ENCODE measurements at places on chromosomes 16 and 17. TPM values are rescaled to one million over a fixed set of nuclear protein-coding genes. Genes with fewer than 3 reads are reported as not detected.

Gene HGS
- total RNA-seq = 98.5 TPM

Gene CDK3
- 2.1 TPM for total RNA-seq

Gene PPM1E
- total RNA-seq = 0.14 TPM

Gene C16orf92
- total RNA-seq = not detected

Gene MYLK3
- 0.34 TPM for total RNA-seq

Gene SLFN14
- total RNA-seq = not detected

Gene DLX4
- total RNA-seq = not detected

Gene GRIN2A
- total RNA-seq = not detected

Gene TNP2
- not detected for total RNA-seq

Gene WSCD1
- 43.6 TPM for total RNA-seq

Gene SYT17
- 2.2 TPM for total RNA-seq

Gene CDH13
- 210 TPM for total RNA-seq

Gene HID1
- 65.1 TPM for total RNA-seq

All from dermis blood vessel endothelial cell (primary cell).